ENCODE measurements at places on chromosomes 6 and 20. TPM values are rescaled to one million over a fixed set of nuclear protein-coding genes. Genes with fewer than 3 reads are reported as not detected.

The BMP5 gene
- 4.2 TPM for total RNA-seq

The FYN gene
- 69.0 TPM for total RNA-seq

The SLC22A3 gene
- not detected for total RNA-seq

The HEY2 gene
- not detected for total RNA-seq

The TRIM10 gene
- total RNA-seq: not detected

The PRR18 gene
- total RNA-seq: 1.3 TPM

The LHFPL5 gene
- not detected for total RNA-seq

The HRH3 gene
- not detected for total RNA-seq

The FAM217A gene
- total RNA-seq: not detected

The APOBEC2 gene
- not detected for total RNA-seq

The GSTA2 gene
- not detected for total RNA-seq

The SUPT3H gene
- total RNA-seq: not detected

The TMC2 gene
- not detected for total RNA-seq

The RCAN2 gene
- total RNA-seq: 5.5 TPM

The ZSCAN23 gene
- total RNA-seq: 0.59 TPM

The ERVFRD-1 gene
- total RNA-seq: not detected

The SLC17A9 gene
- total RNA-seq: not detected

The OPRL1 gene
- 3.9 TPM for total RNA-seq

The NFKBIL1 gene
- total RNA-seq: 19.7 TPM

The HS3ST5 gene
- total RNA-seq: not detected

The APOM gene
- total RNA-seq: not detected

The IL20RA gene
- 0.03 TPM for total RNA-seq

The AGPAT1 gene
- 22.8 TPM for total RNA-seq

The CLVS2 gene
- not detected for total RNA-seq

The KCNK16 gene
- total RNA-seq: not detected

The SLC22A1 gene
- total RNA-seq: not detected

The SUMO4 gene
- not detected for total RNA-seq

The SMOC2 gene
- 1.7 TPM for total RNA-seq

The ZNFX1 gene
- 29.6 TPM for total RNA-seq

The MMP24 gene
- 52.3 TPM for total RNA-seq

The NMBR gene
- not detected for total RNA-seq

The PRDM13 gene
- total RNA-seq: not detected

The BPIFB4 gene
- not detected for total RNA-seq

The FAM110A gene
- 4.6 TPM for total RNA-seq

The TNFRSF21 gene
- 0.76 TPM for total RNA-seq

The ZNF217 gene
- total RNA-seq: 15.7 TPM

The DLL1 gene
- total RNA-seq: 2.7 TPM

The MLN gene
- not detected for total RNA-seq

The TRMT11 gene
- total RNA-seq: 7.7 TPM

The BACH2 gene
- total RNA-seq: not detected

The MTFR2 gene
- 5.7 TPM for total RNA-seq

The PI3 gene
- not detected for total RNA-seq

The PNPLA1 gene
- total RNA-seq: not detected

The SOBP gene
- total RNA-seq: 0.12 TPM

The GTSF1L gene
- total RNA-seq: not detected

The IPCEF1 gene
- not detected for total RNA-seq

The KCNG1 gene
- total RNA-seq: 65.9 TPM

Data from MG63 (cell line).